ENCODE measurements at places on chromosomes 12 and 14.

- DNase-seq: peak; percentile 19
Observed at GRCh38 chr14:87888136-87888999, 104.6 kb downstream of the GALC start.

- DNase-seq: no peak
Observed at GRCh38 chr12:131732-132495, 65.3 kb downstream of the IQSEC3 start.

DNA sequence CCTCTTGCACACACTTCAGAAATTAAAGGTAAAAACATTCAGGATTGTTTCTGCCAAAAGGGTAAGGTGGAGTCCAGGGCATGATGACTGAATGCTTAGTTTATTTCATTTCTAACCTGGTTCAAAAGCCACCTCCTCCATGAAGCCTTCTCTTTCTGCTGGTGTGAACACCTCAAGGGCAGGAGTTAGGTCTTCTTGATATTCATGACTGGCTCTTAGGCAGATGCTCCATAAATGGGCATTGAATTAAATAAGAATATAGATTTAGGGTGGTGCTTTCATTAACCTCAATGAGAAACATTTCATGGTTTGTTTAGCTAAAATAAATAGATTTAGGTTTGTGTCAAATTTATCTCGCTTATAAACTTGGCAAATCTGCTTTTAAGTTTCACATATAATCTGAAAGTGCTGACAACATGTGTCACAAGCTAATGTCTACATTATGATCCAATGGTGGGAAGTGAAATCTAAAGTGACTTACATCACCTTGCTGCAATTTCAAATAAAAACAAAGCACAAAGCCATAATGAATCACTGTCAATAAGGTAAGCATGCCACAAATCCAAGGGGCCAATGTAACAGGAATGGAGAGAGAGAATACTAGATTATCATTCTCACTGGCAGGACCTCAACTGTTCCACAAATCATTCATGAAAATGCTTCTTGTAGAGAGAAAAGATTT is 72.7 kb upstream of the GRIP1 start:
- DNase-seq: no peak

- no peak for DNase-seq
Observed at GRCh38 chr12:108633534-108634248, at the start of gene SELPLG. TSS of gene SELPLG (minus strand) at chr12:108633894. CDS start at chr12:108624307, 9,587 bp downstream.

GRCh38 chr14:101226265-101226602 is 322.7 kb upstream of the RTL1 start:
- no peak for DNase-seq

DNA sequence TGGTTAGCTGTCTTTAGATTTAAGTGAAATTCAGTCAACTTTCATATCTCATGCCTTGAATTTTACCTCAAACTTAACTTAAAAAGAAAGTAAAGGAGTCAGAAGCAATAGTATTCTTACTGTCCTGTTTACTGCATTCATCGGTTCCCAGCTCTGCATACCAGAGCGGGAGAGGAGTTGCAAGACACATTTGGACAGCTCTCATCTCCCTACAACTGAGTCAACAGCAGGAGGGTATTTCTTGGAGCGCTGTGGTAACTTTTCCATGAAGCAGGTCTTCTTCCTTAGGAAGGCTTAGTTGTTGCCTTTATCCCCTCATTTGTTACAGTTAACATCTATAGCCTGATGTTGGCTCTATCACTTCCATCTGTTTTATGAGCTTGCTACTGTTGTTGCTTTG is 65.1 kb downstream of the TRMT5 start:
- DNase-seq: no peak

DNA sequence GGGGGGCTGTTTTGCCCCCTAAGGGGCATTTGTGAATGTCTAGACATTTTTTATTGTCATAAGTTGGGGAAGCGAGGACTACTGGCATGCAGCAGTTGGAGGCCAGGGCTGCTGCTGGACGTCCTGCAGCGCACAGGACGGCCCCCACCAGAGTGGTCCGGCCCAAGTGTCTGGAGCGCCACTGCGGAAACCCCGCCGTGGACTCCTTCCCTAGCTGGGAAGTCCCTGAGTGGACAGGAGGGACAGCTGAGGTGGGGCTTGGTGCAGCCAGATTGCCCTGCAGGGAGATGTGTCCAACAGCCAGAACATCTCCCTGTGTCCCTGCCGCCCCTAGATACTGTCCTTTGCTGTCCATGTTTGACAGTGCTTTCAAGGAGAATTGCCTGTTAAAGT is 5.5 kb downstream of the CKB start:
- no peak for DNase-seq

GRCh38 chr12:98985156-98985555 is 340.1 kb downstream of the APAF1 start:
- no peak for DNase-seq

Measured in hindlimb muscle (tissue), 1 donor.